ENCODE measurements at places on chromosomes 2 and 18.

- no peak for DNase-seq
Measured at GRCh38 chr2:135573620-135574019, 42.3 kb downstream of the R3HDM1 start.

DNA sequence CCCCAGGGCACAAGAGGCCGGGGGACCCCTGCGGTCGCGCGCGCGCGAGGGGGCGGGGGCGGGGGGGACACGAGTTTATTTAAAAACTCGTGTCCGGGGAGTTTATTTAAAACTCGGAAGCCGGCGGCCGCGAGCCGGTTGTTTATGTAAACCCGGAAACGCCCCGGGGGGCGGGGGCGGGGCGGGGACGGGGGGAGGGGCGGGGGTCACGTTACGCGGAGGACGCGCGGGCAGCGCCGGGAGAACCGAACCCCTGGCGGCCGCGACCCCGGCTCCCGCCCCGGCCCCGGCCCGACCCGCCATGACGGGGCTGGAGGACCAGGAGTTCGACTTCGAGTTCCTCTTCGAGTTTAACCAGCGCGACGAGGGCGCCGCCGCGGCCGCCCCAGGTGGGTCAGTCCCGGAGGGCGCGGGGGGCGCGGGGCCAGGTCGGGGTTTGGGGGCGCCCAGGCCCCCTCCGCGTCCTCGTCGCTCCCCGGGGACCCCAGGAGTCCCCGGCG lies 4.4 kb downstream of the NFATC1 start:
- peak; percentile 43 for DNase-seq

- DNase-seq, result peak; percentile 57
Measured at GRCh38 chr18:24270937-24271380, 126.7 kb downstream of the OSBPL1A start.

- DNase-seq, result no peak
Measured at GRCh38 chr2:227411320-227411989, 23.7 kb upstream of the SCYGR1 start.

GRCh38 chr2:108239786-108240185 lies at the start of gene SULT1C3:
SULT1C3 (plus strand) TSS chr2:108239968; CDS start chr2:108247195, 7,227 bp downstream.
- DNase-seq, result no peak

GRCh38 chr2:225004597-225004996 lies 37.7 kb downstream of the DOCK10 start:
- peak; percentile 23 for DNase-seq

- no peak for DNase-seq
Measured at GRCh38 chr2:50956886-50957285, 75.0 kb downstream of the NRXN1 start.

GRCh38 chr2:7356909-7357584 lies 439.8 kb downstream of the RNF144A start:
- DNase-seq, result peak; percentile 59

- no peak for DNase-seq
Measured at GRCh38 chr18:32476106-32476505, 5.4 kb upstream of the GAREM1 start.

DNA sequence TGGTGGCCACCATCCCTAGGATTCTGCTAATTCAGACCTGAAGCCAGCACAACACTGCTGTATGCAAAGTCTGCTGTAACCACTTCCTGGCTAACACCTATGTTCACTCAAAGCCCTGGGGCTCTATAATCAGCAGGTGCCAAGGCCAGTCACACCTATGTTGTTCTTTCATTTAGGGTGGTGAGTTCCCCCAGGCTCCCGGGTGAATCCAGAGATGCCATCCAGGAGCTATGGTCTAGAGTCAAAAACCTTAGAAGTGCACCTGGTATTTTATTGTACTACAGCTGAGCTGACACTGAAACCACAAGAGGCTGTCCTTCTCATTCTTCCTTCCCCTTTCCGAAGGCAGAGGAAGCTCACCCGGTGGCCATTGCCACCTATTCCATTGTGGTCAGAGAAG lies 46.2 kb upstream of the CCDC141 start:
- peak; percentile 84 for DNase-seq

- no peak for DNase-seq
Measured at GRCh38 chr2:222058819-222059445, 239.9 kb downstream of the PAX3 start.

DNA sequence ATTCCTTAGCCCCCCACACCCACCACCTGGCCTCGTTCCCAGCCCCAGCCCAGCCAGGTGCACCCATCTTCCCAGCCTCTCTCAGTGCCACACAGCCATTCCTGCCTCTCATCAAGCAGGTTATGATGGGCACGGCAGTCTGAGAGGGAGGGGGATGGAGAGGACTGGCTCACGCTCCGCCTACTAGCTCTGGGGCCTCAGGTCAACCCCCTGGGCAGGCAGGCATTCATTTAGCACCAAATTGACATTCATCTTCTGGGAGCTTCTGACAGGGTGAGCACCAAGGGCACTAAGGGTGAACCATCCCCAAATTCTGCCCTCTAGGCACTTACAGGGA lies 66.2 kb upstream of the FOSL2 start:
- DNase-seq, result peak; percentile 70

- peak; percentile 91 for DNase-seq
Measured at GRCh38 chr18:48950536-48951447, at the start of gene SMAD7. SMAD7 (minus strand) TSS chr18:48950965; CDS start chr18:48950424, 541 bp downstream.

DNA sequence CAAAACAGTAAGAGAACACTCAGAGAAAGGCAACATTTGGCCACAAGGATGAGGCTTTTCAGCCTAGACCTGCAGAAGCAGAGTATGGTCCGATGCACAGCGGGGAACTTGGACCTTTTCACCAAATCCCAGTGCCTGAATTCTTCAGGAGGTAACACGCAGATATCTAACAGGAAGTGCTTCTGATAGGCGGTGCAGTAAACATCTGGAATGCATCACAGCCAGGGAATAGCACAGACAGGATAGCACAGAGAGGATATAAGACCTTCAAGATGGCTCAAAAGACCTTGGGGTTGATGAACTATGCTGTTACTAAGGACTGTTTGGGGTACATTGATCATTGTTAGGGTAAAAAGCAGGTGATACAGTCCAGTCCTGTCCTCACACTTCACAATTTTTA lies 1.7 kb downstream of the TMEM127 start:
- no peak for DNase-seq

- DNase-seq, result no peak
Measured at GRCh38 chr2:204108781-204109295, 172.3 kb downstream of the ICOS start.
